ENCODE measurements at places on chromosomes 2 and 18.

DNA sequence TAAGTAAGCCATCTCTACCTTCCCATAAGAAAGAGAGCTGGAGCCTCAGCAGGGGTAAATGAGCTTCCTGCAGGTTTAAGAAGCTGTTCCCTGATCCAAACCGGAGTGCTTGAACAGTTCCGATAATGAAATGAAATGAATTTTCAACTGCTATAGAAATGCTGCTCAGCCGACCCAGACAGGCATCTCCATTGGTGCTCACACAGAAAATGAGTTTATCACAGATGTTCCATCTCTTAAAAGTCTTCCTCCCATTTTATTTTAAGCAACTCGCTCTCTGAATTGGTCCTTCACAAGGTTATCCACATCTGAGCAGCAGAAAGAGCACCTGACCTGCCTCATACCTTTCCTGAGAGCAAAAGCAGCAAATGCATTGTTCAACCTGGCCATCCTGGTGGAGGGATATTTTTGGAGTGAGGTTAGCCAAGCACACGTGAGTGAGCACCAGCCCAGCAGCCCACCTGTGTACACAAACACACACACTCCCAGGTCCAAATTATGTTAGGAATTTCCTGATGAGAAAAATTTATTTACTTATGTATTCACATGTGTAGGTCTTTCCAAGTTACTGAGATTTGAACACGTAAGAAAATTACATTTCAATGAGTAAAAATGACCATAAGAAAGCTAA, 42.2 kb upstream of the CCDC68 start:
- no peak for DNase-seq

DNA sequence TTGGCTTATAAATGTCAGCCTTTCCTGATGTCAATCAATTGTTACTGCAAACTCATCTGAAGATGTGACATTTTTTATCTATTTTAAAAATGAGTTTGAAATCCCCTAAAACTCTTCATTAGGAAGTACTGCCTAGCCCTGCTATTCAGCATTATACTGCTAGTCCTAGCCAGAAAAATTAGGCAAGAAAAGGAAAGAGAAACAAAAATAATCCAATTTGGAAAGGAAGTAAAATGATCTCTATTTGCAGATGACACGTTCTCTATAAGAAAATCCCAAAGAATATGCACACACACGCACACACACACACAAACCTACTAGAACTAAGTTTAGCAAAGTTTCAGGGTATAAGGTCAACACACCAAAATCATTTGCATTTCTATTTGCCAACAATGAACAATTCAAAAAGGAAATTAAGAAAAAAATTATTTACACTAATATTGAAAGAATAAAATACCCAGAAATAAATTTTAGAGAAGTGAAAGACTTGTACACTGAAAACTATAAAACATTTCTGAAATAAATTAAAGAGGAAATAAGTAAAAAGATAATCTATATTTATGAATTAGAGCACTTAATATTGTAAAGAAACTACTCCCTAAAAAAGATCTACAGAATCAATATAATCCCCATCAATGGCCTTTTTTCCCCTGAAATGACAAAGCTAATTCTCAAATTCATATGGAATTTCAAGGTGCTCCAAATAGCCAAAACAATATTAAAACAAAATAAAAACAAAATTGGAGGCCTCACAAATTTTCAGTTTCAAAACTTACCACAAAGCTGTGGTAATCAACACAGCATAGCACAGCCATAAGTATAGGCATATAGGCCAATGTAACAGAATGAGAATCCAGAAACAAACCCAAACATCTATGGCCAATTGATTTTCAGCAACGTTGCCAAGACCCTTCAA, 433.7 kb upstream of the TRIB2 start:
- no peak for DNase-seq

DNA sequence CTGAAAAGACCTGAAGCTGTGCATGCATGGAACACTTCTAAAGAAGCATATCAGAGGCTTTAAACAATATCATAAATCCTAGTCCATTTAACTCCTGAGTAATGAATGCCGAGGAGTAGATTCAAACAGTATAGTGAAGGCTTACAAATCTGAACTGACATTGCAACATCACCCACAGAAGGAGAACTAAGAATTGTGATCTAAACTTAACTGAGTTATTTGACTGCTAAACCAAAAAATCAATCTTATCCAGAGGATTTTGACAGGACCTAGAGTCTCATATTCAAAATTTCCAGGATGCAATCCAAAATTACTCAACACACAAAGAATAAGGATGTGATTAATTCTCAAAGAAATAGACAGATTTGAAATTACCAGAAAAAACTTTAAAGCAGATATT, 181.0 kb downstream of the SLC39A10 start:
- DNase-seq: no peak

DNA sequence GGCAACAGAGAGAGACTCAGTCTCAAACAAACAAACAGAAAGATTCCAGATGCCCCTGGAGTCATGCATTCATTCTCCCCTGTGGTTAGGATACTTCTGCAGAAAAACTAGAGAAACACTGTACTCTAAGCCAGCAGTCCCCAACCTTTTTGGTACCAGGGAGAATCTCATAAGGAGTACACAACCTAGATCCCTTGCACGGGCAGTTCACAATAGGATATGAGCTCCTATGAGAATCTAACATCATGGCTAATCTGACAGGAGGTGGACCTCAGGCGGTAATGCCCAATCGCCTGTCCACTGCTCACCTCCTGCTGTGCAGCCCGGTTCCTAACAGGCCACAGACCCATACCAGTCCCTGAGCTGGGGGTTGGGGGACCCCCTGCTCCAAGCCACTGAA, 18.3 kb downstream of the PSME4 start:
- DNase-seq: no peak

DNA sequence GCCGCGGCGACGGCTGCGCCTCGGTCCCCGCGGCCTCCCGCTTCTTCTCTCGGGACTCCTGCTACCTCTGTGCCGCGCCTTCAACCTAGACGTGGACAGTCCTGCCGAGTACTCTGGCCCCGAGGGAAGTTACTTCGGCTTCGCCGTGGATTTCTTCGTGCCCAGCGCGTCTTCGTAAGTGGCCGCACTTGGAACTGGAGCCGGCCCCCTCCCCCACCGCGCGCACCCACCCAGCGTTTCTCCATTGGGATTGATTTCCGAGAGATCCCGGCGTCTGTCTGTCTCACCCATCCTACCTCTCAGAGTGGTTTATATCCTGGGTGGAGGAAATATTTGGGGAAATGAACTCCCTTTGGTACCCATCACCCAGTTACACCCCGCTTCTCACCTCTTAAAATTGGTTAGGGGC, 498 bp downstream of the ITGAV start:
- DNase-seq: no peak

DNA sequence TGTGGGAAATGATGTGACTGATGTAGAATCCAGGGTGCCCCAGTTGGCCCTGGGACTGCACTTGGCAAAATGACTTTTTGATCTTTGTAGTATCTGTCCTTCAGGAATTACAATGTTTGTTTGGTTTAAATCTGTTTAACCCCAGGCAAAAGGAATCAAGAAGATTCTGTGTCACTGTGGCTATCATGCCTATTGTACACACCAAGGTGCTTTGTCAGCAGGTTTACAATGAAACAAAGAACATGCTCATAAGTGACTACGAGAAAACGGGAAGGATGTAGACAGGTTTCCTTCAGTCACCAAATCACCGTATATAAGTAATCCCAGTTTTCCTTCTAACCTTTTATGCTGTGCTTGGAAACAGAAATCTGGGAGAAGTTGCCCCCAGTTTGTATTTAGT, 109.5 kb downstream of the RTN4 start:
- no peak for DNase-seq

DNA sequence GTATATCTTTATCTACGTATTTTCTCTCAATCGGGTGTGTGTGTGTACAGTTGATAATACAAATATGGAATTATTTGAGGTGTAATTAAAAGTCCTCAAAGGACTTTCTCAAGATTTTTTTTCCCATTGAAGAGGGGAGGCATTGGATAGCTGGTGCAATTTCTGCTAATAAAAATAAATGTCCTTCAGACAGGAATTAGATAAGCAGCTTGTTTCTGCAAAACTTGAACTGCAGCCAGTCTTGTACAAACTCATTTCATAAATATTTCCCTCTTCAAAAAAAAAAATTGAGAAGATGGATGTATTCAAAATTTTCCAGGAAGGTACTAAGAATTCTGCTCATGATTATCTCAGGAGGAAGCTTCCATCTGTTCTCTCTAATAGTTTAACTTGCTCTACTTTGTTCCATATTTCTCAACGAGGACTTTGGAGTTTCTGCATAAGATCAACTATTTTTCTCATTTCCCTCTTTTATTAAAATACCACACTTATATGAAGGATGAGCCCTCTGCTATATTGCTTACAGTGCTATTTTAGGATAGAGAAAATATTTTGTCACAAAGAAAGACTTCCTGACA, 33.0 kb upstream of the GLS start:
- DNase-seq: no peak

DNA sequence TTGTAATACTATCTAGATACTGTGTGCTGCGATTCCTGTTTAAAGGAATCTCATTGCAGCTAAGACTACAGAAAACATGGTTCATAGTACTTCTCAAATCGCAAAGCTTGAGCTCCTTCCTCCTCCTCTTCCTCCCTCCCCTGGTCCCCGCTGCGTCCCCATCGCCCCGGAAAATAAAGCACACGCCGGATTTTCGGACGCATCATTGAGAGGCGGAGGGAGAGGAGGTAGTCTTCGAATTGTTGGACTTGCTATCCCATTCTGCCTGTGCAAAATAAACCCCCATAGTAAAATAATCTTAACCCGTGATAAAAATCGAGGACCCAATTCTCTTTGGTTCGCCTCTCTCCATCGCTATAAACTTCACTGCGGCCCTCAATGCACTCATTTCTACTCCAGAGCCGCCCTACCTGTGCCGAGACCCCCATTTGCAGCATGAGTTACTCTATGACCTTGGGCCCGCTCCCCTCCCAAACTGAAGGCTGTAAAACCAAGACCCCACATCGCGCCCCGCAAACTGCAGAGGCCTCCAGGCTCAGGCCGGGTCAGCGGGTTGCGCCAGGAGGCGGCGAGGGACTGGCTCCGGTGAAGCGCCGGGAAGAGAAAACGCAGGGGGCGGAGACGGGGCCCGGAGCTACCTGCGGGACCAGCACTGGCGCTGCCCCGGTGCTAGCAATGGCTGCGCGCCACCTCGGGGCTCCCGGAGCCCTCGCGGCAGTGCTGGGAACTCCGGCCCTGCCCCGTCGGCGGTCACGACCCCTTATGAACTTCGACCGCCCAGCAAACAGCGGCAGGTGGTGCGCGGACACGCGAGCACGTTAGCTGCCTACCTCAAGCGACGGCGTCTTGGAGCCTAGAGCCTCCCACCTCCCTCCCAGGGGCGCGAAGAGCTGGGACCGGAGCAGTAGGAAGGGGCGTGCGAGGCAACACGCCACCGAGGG, 649 bp downstream of the ESCO1 start:
- no peak for DNase-seq

DNA sequence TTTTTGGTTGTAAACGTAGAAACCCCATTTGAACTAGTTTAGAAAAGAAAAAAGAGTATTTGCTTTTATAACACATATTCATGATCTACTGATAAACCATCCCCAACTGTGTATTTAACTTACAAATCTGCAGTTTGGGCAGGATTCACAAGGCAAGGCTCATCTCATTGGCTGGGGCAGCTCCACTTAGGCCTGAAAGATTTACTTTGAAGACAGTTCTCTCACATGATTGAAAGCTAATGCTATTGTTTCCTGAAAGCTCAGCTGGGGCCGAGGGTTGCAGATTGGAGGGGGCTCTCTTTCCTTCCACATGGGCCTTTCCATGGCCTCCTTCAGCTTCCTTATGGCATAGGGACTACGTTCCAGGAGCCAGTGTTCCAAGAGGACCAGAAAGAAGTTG, 47.4 kb downstream of the ARHGAP15 start:
- DNase-seq: no peak

- DNase-seq: no peak
Measured at GRCh38 chr18:25561918-25562317, 210.0 kb upstream of the ZNF521 start.

- no peak for DNase-seq
Measured at GRCh38 chr18:37176621-37176934, 347.7 kb downstream of the KIAA1328 start.

DNA sequence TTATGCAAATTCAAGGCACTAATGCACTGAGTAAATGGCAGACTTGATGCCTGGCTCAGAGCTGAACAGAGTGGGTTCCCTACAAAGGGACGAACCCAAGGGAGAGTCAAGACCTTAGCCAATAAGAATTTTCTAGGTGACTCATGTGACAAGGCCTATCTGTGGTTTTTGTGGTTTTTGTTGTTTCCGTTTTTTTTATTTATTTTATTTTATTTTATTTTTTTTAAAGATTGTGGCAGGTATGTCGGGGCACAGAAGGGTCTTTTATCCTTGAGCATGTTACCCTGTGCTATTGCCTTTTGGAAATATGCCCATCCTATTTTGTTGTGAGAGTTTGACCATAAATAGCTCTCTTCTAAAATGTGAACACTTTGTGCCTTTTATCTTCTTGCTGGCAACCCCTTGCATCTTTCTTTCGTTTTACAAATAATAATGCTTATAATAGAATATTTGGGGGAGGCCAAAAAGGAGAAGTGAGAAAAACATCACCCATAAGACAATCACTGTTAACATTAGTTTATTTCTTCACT, 113.4 kb upstream of the AQP4 start:
- no peak for DNase-seq

GRCh38 chr2:43104763-43105162, 121.6 kb downstream of the ZFP36L2 start:
- no peak for DNase-seq

DNA sequence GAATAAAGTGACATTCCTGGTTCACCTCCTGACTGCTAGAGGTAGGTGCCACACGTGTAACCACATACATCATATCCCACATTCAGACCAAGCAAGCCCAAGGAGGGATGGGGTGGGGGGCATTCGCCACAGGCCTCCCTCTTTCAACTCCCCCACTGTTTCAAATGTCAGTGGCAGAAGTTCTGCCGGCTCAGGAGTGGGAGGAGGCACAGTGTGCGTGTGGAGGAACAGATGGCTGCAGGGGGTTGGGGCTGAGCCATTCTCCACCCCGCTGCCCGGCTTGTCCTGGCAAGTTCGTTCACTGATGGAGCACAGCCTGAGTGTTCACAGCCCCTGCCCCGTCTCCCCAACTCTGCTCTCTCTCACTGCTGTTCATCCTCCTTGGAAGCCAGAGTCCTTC, 75.4 kb upstream of the TANC1 start:
- no peak for DNase-seq

DNA sequence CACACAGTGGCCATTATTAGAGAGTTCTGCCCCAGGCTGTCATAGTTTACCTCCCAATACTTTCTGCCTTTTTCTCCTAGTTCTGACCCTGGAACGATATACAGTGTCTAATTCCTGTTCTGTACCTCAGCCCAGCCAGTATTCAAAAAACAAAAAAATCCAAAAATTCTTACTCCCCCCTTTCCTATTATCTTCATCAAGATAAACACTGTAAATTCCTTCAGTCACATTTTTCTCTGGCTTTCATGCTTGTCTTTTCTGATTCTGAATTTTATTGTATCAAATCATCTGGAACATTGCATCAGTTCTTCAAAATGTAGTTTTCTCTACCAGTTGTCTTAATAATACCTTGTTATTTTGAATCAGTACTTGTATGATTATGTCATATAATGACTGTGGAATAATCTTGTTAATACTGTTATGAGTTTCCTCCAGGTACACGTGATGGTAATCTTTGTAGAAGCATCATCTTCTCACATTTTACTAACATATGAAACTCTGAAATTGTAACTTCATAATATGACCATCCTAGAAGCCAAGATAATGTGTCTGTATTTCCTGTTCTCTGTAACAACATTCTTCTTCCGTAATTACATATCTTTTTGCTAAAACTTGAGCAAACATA, 79.0 kb upstream of the NOSTRIN start:
- no peak for DNase-seq

Data from stimulated activated CD4-positive, alpha-beta T cell treated with anti-CD3 and anti-CD28 coated beads, TNF-alpha, amount 100 ng/mL, for 48 hours (primary cell).